ENCODE measurements at places on chromosomes 16 and 17. TPM values are rescaled to one million over a fixed set of nuclear protein-coding genes. Genes with fewer than 3 reads are reported as not detected.
A peak's percentile ranks its signal among the peaks of the same experiment; 100 is the strongest.

- peak; percentile 73 for DNase-seq
Measured at GRCh38 chr16:57720142-57720575, 15.4 kb upstream of the KATNB1 start.

DNA sequence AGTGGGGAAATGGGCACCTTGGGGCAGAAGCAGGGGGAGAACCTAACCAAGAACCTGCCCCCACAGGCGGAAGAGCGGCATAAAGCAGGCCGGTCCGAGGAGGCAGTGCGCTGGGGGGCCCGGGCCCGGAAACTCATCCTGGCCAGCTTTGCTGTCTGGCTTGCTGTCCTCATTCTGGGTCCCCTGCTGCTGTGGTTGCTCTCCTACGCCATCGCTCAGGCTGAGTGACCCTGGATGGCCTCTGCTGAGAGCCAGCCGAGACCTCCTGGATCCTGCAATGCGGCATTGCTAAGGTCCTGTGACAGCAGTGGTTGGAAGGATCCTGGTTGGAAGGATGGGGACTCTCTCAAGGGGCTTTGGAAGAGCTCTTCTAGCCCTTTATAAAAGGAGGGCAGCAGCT is 4.5 kb upstream of the PHKG2 start:
- DNase-seq: no peak

GRCh38 chr16:54411544-54411943 is 125.0 kb upstream of the IRX3 start:
- no peak for DNase-seq

DNA sequence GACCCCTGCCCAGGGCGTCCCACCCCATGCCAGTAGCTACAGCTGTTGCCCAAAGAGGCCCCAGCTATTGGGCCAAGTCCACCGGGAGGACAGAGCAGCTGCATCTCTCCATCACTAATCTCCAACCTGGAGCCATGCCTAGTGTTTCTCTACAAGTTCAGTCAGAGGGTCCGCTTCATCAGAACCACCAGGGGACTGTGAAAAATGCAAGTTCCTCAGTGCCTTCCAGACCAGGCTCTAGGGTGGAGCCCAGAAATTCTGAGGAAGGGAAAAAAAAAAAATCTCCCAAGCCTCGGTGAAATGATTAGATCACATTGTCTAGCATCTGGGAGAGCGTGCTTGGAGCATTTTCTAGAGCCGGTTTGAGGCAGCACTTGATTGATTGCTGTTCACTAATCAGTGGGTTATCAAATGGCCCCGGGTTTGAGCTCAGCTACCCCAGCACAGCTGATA is 22.4 kb upstream of the HERPUD1 start:
- DNase-seq: no peak

GRCh38 chr17:72870367-72870985 is 222.0 kb downstream of the SLC39A11 start:
- no peak for DNase-seq

DNA sequence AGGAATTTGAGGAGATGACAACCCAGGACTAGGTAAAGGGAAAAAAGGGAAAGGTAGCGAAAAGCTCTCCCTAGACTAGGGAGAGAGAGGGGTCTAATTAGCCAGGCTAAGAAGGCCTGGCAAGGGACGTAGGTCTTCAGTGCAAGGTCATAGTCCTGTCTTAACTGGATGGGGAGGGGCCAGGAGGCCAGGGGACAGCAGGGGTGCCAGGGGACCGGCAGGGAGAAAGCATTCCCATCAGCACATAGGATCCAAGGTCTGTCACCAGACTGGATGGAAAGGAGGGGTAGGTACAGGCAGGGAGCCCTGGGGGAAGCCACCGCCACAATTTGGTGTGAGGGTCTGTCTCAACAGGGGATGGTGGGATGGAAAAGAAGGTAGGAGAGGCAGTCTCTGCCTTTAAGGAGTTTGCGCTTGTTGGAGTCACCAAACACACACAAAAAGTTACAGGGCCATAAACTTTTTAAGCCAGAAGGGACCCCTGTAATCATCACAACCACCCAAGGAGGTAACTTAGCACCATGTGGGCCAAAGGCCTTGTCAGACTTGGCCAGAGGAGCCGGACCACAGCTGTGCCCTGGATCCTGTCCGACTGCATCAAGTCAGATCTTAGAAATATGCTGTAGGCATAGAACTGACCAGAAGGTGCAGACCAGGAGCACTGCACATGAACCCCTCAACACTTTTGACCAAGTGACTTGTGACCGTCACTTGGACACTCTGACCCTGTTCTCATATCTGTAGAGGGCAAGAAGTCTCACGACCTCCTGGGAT is 10.0 kb downstream of the AXIN2 start:
- no peak for DNase-seq

DNA sequence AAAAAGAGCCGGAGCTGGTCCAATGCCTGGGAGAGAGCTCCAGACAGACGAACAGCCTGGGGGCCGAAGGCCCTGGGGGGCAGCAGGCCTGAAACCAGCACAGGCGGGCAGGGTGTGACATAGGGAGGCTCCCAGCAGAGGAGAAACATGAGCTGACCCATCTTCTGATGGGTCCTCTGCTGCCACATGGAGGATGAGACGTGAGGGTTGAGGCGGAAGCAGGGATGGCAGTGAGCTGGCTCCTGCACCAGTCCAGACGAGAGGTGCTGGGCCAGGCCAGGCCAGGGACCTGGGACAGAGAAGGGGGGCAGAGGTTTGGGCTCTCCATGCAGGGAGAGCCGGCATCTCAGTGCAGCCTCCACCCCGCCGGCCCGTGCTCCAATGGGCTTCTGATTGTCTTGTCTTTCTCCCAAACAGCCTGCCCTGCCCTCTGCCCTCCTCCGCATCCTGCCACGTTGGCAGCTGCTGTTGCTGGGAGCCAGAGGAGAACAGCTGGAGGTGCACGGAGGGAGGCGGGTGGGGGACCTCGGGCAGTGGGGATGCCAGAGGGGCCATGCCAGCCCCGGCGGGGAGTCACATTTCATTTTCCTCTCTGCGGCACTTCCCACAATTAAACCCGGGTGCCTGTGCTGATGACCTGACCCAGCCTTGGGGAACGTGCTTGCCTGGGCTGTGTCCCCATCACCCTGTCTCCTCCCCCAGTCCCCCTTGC is 139.1 kb upstream of the GSE1 start:
- DNase-seq: no peak

DNA sequence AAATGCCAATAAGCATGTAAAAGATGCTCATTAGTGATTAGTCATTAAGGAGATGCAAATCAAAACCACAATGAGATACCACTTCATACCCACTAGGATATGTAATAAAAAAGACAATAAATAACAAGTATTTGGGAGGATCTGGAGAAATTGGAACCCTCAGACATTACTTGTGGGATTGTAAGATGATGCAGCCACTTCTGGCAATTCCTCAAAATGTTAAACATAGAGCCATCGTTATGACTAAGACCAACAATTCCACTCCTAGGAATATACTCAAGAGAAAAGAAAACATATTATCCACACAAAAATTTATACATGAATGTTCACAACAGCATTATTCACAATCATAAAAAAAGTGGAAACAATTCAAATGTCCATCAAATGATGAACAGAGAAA is 336.2 kb upstream of the PMFBP1 start:
- DNase-seq: no peak

DNA sequence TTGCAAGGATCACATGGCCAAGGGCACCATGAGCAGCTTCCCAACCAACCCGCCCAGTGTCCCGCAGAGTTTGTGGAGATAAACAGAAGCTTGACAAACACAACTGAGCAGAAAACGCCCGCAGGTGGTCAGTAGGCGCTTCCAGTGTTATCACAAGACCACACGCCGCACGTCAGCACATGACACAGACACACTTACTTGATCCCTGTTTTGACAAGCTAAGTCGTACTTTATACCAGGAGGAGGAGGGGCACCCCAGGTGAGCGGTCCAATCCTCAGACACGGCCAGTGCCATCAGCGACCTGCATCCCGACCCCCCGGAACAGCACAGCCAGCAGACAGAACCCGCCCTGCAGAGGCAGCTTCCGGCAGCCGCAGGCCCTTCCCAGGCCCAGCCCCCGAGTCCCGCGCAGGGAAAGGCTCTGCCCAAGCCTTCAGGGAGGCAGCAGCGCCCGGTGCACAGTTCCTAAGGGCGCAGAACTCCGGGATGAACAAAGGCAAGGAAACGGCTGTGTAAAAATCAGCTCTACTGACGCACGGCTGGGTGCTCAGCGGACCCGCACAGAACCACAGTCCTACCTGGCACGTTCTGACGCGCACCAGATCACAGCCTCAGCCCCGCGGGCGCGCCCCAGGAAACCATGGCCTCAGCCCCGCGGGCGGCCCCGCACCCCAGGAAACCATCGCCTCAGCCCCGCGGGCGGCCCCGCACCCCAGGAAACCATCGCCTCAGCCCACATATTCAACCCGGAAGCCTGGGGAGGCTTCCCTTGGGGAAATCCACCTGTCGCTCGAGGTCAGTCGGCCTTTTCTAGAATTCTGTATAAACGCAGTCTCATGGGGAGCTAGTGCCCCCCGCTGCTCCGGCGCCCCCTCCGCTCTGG is 27.8 kb downstream of the AXIN1 start:
- no peak for DNase-seq

GRCh38 chr17:2067048-2067561 is 12.2 kb downstream of the HIC1 start:
- DNase-seq: no peak

DNA sequence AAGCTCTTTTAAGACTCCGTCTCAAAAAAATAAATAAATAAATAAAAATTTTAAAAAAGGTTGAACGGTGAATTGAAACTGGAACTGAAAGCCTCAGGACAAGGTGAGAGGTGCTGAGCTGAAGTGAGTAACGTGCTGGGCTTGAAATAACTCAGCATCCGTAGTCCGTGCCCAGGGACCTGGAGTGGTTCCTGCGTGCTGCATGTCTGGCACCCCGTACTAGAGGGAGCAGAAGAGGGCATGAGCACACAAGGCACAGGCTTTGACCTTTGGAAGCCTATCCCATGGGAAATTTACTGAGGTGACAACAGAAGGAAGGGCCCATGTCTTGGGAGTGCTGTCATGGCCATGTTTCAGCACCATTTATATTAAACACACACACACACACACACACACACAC is 4.5 kb upstream of the MEIOB start:
- DNase-seq: no peak

GRCh38 chr17:41785859-41786226 is 668 bp downstream of the JUP start:
- peak; percentile 40 for DNase-seq

GRCh38 chr17:65855675-65856074 is 294.2 kb upstream of the AXIN2 start:
- DNase-seq: no peak

DNA sequence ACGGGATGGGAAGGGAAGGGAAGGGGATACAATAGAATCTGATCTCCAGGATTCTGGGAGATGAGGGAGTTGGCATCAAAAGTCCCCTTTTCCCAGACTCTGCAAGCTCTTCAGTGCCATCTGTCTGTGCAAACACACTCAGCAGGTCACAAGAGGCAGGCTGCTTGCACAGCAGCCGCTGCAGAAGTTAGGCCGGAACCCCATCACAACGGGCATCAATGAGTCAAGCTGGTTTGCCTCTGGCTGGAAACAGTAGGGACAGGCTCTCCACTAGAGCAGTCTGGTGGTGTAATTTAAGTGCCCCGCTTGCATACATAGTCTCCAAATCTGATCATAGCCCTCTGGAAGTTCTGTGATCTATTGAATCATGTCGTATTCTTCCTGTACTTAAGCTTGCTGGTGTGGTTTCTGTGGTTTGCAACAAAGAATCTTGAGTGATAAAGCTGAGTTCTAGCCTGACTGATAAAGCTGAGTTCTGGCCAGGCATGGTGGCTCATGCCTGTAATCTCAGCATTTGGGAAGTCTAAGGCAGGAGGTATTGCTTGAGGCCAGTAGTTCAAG is 33.7 kb upstream of the KDM8 start:
- no peak for DNase-seq

GRCh38 chr16:989354-989814 is 7.8 kb downstream of the SOX8 start:
- no peak for DNase-seq

GRCh38 chr16:28986492-28986891 is 1.6 kb downstream of the LAT start:
- DNase-seq: no peak

KRT33A gene
- not detected for total RNA-seq

SNAI3 gene
- total RNA-seq: not detected

KRT20 gene
- not detected for total RNA-seq

CHTF8 gene
- total RNA-seq: 116 TPM

HSF5 gene
- 0.10 TPM for total RNA-seq

CCDC200 gene
- not detected for total RNA-seq

SLC35G6 gene
- 0.34 TPM for total RNA-seq

PKMYT1 gene
- total RNA-seq: 8.5 TPM

NHLRC4 gene
- 3.4 TPM for total RNA-seq

KRT25 gene
- total RNA-seq: not detected

PRSS36 gene
- 0.61 TPM for total RNA-seq

CCDC154 gene
- 4.2 TPM for total RNA-seq

SEPTIN12 gene
- 0.96 TPM for total RNA-seq

WNT3 gene
- 1.7 TPM for total RNA-seq

GAST gene
- total RNA-seq: not detected

Measured in glutamatergic neuron (in vitro differentiated cells).